Muscle of arm (tissue), 14 donors: ENCODE measurements at places on chromosomes 6 and 20. TPM values are rescaled to one million over a fixed set of nuclear protein-coding genes. Genes with fewer than 3 reads are reported as not detected.

GMDS gene
- 13.6 TPM for polyA plus RNA-seq

BEND3 gene
- 3.7 TPM for polyA plus RNA-seq

EMILIN3 gene
- 28.1 TPM for polyA plus RNA-seq

TRERF1 gene
- polyA plus RNA-seq, result 9.1 TPM

SCRT2 gene
- not detected for polyA plus RNA-seq

HLA-DQB2 gene
- 1.2 TPM for polyA plus RNA-seq

SLC22A2 gene
- polyA plus RNA-seq, result not detected

BACH2 gene
- 5.2 TPM for polyA plus RNA-seq

- DNase-seq, result no peak
Measured at GRCh38 chr6:151065027-151065815, 174.5 kb upstream of the AKAP12 start.

- no peak for DNase-seq
Measured at GRCh38 chr6:109013656-109014305, 80.9 kb downstream of the SESN1 start.
